ENCODE measurements at places on chromosomes 5 and 9.

DNA sequence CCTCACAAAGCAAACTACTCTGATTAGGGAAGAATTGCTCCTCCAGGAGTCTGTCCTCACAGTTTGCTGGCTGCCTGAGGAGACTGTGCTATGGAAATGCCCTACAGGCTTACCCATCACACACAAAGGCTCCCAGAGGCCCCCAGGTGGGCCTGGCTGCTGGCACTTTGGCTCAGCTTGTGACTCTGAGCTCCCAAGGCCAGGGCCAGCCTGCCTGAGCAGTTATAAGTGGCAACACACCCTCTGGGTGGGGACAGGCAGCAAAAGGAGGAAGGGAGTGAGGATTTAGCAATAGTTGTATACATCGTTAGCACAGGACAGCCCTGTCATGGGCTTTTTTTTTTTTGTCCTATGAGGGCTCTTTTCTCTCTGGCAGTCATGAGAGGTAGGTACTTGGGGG is 103.5 kb downstream of the DAPK1 start:
- DNase-seq = no peak

- no peak for DNase-seq
These were observed 45.5 kb upstream of the GPBP1 start for GRCh38 chr5:57128325-57128724.

DNA sequence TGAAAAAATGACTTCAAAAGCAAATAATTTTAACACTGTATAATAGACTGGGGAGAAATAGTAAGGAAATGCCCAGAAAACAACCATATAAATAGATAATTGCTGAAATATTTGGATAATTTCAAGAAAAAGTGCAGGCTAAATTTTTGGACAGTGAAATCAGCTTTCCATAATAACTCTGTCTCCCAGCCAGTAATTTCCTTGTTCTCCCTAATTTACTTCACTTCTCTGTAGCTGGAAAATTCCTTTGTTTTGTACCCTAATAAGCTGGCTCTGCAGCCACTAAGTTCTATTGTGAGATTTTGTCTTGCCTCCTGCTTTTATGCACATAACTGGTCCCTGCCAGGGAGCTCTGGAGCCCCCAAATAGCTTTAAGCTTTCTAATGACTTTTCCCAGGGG is 27.7 kb downstream of the PRDM6 start:
- no peak for DNase-seq

DNA sequence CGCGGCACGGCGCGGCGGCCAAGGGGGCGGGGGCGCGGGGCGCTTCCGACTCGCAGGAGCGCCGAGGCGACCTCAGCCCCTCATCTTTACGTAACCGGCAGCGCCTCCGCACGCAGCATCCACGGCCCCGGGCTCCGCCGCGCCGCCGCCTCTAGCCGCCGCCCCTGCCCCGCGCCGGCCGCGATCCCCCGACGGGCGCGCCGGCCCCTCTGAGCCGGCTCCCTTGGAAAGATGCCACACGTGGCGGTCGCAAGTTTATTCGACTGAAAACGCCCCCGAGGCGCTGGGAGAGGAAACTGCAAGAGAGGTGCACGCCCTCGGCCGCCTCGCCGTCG is 1.0 kb downstream of the KLF9 start:
- DNase-seq = no peak

GRCh38 chr5:73818357-73818756 is 192.4 kb downstream of the ARHGEF28 start:
- DNase-seq = peak; percentile 82

GRCh38 chr5:73663860-73664240 is 37.9 kb downstream of the ARHGEF28 start:
- DNase-seq = no peak

- peak; percentile 81 for DNase-seq
These were observed 17.9 kb downstream of the STARD4 start for GRCh38 chr5:111494355-111494999.

DNA sequence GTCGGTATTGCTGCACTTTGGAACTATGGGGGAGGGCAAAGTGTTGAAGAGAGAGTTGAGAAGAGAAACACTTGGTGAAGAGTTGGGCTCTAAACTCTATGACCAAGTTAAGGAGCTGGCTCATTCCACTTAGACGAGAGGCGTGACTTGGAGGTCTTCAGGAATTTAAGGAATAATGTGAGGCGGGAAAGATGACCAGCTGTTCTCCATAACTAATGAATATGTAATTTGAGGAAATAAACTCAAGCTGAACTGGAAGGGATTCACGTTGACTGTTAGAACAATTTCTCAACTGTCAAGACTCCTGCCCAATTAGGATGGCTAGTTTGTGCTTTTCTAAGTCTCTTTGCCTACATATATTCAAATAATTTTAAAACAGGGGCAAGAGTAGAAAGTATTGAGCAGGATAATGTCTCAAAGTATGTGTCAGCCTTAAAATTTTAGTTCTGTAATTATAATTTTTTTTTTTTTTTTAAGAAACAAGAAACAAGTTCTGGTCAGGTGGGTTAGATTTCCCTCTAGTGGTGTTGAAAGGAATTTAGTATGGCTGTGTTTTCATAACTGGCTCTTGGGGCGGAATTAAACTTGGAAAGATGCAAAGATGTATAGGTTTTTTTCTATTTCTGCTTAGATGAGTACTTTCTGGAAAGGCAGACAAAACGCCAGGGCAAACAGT is 33.4 kb downstream of the TMEM252 start:
- DNase-seq = peak; percentile 6

- DNase-seq = no peak
These were observed 592 bp downstream of the ANKRD55 start for GRCh38 chr5:56232538-56232937.

- DNase-seq = peak; percentile 19
These were observed 36.8 kb upstream of the NEK6 start for GRCh38 chr9:124220946-124221451.

DNA sequence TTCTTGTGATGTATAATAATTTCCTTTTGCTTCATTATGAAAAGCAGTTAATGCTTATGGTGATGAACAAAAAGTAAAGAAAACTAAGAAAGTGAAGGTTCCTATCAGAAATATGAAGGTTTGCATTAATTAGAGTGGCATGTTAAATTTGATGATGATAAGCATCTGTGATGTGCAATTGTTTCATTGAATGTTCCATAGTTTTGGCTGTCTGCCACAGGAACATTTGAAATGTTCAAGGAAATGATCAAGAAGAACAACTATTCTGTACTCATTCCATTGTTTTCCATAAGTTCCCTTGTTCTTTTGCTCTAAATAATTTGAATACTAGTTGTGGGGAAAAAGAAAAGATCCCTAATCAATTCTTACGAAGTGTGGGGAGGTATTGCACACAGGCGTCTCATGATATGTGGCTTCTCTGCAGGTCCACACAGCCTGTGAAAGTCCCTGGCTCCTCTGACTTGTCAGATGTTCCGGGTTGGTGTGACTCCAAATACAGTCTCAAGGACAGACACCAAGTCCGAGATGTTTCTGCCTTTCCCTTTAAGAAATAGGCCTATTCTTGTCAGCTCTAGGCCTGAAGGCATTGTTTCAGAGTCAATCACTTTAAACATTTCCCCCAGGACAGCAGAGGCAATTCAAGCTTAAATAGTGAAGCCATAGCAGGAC is 152.6 kb upstream of the MAST4 start:
- no peak for DNase-seq

DNA sequence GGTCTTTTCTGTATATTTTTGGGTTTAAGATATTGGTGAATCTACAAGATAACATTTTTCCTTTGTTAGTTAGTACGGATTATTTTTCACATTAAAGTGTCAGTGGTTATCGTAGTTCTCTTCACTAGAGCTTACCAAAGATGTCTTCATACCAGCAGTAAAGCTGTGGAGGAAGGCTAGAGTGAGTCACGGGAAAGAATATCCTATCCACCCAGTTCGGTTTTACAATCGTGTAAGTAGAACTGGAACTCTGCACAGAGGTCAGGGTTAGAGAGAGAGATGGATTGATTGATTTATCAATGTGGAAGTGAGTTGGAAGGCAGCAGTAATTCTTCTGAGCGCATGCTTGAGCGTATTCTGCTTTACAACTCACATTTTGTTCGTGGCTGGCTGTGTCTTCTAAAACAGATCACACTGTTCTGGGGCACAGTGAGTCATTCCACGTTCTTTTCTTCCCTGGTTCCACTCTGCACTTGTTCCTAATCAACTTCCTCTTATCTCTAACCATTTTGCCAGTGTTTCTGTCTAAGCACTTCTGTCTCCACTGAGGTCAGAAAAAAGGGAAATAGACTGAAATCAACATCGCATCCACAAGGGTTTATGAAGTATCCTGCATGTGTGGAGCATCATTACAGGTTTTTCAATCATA is 86.5 kb upstream of the ARRDC3 start:
- DNase-seq = no peak

DNA sequence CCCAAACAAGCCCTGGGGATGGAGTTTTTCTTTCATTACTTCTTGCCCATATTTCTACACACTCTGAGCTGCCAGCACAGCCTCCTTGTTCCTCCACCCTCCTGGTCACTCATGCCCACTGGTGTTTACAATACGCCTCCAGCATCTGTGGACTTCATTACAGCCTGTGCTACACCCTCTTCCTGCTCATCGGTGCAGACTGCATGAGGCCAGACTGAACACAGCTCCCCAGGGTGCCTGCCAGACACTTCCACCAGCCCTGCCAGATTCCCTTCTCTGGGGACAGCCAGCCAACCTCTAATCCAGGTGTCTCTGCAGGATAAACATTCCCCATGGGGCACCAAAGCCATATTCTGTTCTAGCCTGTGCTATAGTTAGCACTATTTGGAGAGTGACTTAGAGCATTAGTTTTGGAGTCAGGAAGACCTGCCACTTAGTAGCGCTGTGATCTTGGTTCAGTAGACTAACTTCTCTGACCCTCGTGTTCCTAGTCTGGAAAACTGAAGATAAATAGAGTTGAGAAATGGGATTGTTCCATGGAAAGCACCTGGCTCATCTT is 163.8 kb upstream of the KLF4 start:
- DNase-seq = no peak

DNA sequence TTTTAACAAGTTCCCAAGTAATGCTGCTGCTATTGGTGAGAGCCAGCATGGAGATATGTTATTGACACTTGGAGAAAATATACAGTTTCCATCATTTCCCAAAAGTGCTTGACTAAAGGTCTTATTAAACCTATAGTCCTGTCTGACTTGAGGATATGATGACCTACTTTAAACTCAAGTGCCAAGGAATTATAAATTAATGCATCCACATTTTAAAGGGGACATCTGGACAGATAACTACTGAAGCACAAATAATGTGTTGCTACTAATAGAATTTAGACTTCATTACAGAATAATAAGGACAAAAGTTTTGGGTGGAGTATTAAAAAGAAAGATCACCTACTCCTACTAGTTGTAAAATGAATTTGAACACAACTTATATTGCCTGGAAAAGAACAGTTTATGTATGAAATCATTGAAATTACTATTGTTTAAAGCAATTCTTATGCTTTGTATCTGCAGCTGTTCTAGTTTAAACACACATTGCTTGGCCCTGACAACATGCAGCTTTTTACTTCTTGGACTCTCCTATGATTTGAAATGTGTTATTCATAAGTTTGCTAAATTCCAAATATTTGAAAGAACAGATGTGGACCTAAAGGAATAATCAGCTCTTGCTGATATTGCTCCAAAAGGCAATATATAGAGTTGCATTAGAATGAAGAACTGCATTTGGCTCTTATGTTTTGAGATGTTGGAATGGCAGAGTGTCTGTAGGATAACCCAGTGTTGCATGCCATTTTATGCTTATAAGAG is 73.4 kb downstream of the SGCD start:
- DNase-seq = no peak

DNA sequence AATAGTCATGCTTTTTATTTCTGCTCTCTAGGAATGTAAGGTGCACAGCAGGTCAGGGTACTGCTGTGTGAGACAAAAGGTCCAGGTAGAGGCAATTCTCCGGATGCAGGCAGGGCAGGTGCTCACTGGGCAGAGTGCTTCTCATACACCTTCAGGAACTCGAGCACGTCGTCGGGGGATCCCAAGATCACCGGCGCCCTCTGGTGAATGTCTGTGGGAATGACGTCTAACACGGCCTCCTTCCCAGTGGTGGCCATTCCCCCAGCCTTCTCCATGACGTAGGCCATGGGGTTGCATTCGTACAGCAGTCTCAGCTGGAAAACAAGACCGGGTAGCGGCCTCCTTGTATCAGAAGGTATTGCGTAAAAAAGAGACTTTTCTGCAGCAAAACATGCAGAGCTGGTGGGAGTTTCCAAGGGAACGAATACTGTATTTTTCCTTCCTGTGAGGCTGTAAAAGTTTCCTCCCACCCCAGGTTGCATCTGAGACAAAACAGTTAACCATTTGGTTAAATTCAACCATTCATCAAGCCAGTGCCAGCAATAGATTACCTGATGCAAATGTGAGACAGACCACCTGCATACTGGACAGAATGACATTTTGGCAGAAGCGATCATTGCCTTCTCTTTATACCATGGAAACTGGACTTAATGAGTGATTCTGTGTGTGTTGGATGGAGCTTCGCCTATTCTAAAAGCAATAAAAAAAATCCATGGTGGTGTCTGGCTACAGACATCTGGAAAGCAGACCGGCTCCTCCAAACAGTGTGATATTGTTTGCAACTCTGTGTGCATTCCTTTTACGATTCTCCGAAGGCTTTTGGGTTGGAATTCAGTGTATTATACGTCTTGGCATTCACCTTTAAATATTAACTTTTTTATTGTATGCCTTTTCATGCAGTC is 9.9 kb upstream of the FBP2 start:
- peak; percentile 70 for DNase-seq

DNA sequence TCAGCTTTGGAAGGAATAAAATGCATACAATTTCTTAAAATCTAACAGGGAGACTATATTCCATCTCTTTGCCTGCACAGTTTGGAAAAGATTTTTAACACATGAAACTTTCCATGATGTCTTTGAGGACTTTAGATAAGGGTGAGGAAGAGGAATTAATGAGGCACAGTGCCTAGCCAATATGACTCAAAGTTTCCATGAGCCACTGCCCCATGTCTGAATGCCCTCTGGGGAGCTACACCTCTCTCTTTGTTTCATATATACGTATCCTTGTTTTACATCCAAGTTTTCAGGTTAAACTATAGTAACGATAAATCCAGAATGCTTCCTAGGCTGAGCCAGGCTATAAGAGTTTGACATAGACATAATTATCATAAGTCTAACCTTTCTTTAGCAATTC is 349.3 kb upstream of the TLE4 start:
- DNase-seq = no peak

GRCh38 chr9:99445371-99445891 is 223.3 kb downstream of the SEC61B start:
- peak; percentile 85 for DNase-seq

- DNase-seq = no peak
These were observed 82.0 kb downstream of the ZNF622 start for GRCh38 chr5:16383544-16384052.

GRCh38 chr5:76187386-76187785 is 104.2 kb downstream of the SV2C start:
- no peak for DNase-seq

- no peak for DNase-seq
These were observed 42.8 kb downstream of the AMBP start for GRCh38 chr9:114035221-114035844.

- DNase-seq = no peak
These were observed 45.2 kb downstream of the UBE2QL1 start for GRCh38 chr5:6493681-6494454.

GRCh38 chr9:504921-505740 is 290.5 kb downstream of the DOCK8 start:
- DNase-seq = peak; percentile 23

- no peak for DNase-seq
These were observed 213.6 kb upstream of the S1PR3 start for GRCh38 chr9:88777498-88778312.

All from mammary epithelial cell (primary cell).